H1 (cell line): ENCODE measurements at places on chromosomes 5 and 9.

- H3K4me3 ChIP-seq = no peak overlapping the region
- H3K36me3 ChIP-seq = no peaks in the 10 kb centered on the region
- DNase-seq = no peak
These were observed 79.1 kb upstream of the CPEB4 start for GRCh38 chr5:173809014-173809413.

DNA sequence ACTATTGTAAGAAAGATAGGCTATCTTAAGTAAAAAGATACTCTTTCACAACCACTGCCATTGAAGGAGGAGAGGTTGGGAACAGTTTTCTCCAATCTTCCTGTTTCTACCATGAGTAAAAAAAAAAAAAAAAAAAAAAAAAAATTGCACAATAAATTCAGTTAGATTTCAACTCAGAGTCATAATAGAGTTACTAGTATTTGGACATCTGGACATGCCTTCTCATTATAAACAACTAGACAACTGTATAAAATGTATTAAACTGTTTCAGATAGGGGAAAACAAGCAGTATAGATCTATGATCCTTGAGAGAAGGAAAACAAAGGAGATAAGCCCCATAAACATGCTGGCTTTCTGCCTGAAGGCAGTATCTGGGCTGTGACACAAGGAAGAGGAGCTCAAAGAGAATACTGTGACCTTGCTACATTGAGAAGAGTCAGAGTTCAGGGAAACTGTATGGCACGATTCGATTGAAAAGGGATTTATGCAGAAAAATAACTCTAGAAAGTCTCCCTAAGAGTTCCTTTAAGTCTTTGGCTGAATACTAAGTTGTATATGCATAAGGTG lies 249.2 kb upstream of the POU5F2 start:
- no peaks in the 10 kb centered on the region for H3K36me3 ChIP-seq
- H3K27ac ChIP-seq = no peak overlapping the region
- H3K4me1 ChIP-seq = no peaks in the 10 kb centered on the region
- no peak overlapping the region for H3K4me3 ChIP-seq
- no peak for DNase-seq

- no peaks in the 10 kb centered on the region; the same call in 1 of the 2 replicates for H3K4me1 ChIP-seq
- no peak overlapping the region for H3K27ac ChIP-seq
- H3K36me3 ChIP-seq = no peaks in the 10 kb centered on the region
- no peaks in the 10 kb centered on the region for H3K27me3 ChIP-seq
- DNase-seq = no peak
- H3K4me3 ChIP-seq = no peak overlapping the region
These were observed 546.8 kb downstream of the LRRC70 start for GRCh38 chr5:63125392-63125791.

DNA sequence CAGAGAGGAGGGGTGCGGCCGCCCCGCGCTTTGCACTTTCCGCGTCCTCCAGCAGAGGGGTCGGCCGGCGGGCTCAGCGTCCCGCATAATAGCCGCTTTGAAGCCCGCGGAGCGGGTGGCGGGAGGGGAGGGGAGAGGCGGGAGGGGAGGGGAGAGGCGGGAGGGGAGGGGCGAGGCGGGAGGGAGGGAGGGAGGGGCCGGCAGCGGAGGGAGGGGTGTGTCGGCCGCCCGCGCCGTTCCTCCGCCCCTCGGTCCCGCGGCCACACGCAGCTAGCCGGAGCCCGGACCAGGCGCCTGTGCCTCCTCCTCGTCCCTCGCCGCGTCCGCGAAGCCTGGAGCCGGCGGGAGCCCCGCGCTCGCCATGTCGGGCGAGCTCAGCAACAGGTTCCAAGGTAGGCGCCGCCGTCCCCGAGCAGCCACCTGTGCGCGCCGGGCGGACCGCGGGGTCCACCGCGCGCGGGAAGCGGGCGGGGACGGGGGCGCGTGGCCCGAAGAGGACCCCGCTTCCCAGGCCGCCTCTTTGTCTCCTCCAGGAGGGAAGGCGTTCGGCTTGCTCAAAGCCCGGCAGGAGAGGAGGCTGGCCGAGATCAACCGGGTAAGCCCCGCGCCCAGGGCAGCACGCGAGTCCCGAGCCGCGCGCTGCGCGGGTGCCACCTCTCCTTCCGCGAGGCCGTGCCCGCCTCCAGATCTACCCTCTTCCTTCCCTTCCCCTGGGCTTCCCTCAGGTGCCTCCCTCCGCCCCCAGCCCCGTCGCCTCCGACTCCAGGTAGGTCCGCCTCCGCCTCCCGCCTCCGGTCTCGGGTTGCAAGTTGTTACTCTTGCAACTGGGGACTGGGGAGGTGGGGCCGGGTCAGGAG lies at the start of gene AIF1L:
AIF1L (plus strand) TSS at position 263 of the 857 bp plus-strand sequence; CDS start at position 362, 99 bp downstream.
- H3K27ac ChIP-seq = peak within 1 kb of the TSS; percentile 86
- H3K4me1 ChIP-seq = peaks cover 38% of the 10 kb centered on the region
- H3K27me3 ChIP-seq = no peaks in the 10 kb centered on the region
- peak within 1 kb of the TSS; percentile 92 for H3K4me3 ChIP-seq
- DNase-seq = peak; percentile 91
- no peaks in the 10 kb centered on the region for H3K36me3 ChIP-seq

GRCh38 chr5:172178301-172178987 lies 9.6 kb downstream of the STK10 start:
- no peaks in the 10 kb centered on the region for H3K36me3 ChIP-seq
- peak overlapping the region; percentile 57; the same call in 1 of the 2 replicates for H3K27ac ChIP-seq
- H3K4me3 ChIP-seq = no peak overlapping the region

DNA sequence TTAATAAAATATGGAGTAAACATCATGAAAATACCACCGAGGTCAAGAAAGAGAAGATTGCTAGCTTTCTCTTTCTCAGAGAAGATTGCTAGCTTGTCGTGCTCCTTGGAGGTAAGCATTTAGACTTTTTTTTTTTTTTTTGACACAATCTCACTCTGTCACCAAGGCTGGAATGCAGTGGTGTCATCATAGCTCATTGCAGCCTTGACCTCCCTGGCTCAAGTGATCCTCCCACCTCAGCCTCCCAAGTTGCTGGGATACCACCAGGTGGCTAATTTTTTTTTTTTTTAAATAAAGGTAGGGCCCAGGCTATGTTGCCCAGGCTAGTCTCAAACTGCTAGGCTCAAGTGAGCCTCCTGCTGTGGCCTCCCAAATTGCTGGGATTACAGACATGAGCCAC lies 26.3 kb upstream of the CPLANE1 start:
- no peak overlapping the region for H3K27ac ChIP-seq
- no peaks in the 10 kb centered on the region for H3K27me3 ChIP-seq
- no peak for DNase-seq
- H3K4me1 ChIP-seq = no peaks in the 10 kb centered on the region
- H3K4me3 ChIP-seq = no peak overlapping the region
- no peaks in the 10 kb centered on the region for H3K36me3 ChIP-seq

GRCh38 chr9:26326563-26326962 lies 566.0 kb downstream of the CAAP1 start:
- H3K36me3 ChIP-seq = no peaks in the 10 kb centered on the region
- DNase-seq = peak; percentile 51
- H3K4me3 ChIP-seq = no peak overlapping the region
- no peaks in the 10 kb centered on the region for H3K4me1 ChIP-seq
- no peak overlapping the region for H3K27ac ChIP-seq

DNA sequence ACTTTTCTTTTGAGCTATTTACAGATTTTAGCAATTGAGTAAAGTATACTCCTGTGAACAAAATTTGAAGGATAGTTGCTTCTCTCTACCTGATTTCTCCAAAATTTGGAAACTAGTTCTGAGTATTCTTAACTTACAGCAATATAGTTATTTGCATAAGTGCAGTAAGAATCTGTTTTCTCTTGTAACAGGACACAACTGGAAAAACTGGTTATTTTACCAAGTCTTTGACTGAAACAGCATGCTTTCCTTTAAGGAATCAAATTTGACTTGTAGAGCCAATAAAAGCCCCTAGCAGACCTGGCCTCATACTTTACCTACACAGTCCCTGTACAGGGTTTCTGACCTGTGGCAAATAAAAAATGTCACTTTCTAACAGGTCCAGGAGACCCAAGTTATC lies 301.9 kb upstream of the POU5F2 start:
- H3K27ac ChIP-seq = no peak overlapping the region
- no peak for DNase-seq
- H3K27me3 ChIP-seq = no peaks in the 10 kb centered on the region
- no peak overlapping the region for H3K4me3 ChIP-seq
- H3K4me1 ChIP-seq = peaks cover 4% of the 10 kb centered on the region; the same call in 1 of the 2 replicates

DNA sequence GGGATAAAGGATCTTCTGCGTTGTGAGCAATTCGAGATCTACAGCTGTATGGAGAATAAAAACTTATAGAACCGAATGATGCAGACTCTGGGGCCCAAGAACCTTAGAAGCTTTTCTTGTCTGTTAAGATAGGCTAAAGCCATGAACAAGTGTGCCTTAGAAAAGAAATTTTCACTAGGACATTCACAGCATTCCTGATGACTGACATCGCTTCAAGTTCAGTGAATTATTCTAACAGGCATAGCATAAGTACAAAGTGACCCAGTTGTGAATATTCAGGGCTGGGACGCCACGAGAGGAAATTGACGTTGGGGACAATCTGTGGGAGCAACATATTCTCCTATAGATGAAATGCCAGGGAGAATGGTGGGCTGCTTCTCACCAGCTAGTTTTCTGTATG lies 32.0 kb upstream of the PANK3 start:
- no peaks in the 10 kb centered on the region for H3K36me3 ChIP-seq
- no peaks in the 10 kb centered on the region for H3K4me1 ChIP-seq
- H3K27ac ChIP-seq = no peak overlapping the region
- no peak overlapping the region for H3K4me3 ChIP-seq
- DNase-seq = no peak

DNA sequence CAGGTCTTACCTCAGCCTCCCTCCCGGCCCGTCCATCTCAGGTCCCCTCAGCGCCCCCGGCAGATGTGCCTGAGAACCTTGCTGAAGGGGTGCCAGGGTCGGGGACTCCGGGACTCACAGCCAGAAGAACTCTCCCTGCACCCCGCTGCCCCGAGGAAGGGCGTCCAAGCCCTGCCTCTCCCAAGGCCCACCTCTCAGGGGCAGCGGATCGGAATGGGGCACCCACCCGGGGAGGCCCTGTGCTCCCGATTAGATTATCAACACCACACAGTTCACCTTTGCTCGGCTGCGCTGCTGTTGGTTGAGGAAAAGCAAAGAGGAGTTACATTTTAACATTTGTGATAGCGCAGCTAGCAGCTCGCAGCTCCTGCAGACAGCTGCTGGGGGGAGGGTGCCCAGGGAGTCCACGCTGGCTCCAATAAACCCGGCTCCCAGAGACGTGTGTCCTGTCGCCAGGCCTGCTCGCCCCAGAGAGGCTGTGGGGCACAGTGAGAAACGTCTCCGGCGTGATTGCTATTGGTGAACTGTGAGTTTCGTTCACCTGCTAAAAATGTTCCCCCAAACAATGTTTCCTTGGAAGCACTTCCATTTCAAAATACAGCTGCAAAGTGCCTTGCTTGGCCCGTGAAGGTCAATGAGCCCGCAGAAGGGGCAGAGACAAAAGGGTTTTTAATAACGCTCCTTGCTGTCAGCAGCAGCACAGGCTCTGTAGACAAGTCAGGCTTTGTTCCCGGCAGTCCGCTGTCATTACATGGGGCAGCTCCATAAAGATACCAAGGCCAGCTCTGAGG lies 18.6 kb upstream of the SLC6A19 start:
- H3K4me3 ChIP-seq = no peak overlapping the region
- DNase-seq = no peak
- H3K36me3 ChIP-seq = no peaks in the 10 kb centered on the region
- no peaks in the 10 kb centered on the region for H3K4me1 ChIP-seq
- H3K27ac ChIP-seq = no peak overlapping the region

- no peak overlapping the region for H3K4me3 ChIP-seq
- H3K4me1 ChIP-seq = peaks cover 8% of the 10 kb centered on the region
- H3K27me3 ChIP-seq = peaks cover 3% of the 10 kb centered on the region; the same call in 1 of the 2 replicates
- H3K27ac ChIP-seq = no peak overlapping the region
- no peak for DNase-seq
These were observed 90.8 kb upstream of the EGFLAM start for GRCh38 chr5:38167562-38167996.

DNA sequence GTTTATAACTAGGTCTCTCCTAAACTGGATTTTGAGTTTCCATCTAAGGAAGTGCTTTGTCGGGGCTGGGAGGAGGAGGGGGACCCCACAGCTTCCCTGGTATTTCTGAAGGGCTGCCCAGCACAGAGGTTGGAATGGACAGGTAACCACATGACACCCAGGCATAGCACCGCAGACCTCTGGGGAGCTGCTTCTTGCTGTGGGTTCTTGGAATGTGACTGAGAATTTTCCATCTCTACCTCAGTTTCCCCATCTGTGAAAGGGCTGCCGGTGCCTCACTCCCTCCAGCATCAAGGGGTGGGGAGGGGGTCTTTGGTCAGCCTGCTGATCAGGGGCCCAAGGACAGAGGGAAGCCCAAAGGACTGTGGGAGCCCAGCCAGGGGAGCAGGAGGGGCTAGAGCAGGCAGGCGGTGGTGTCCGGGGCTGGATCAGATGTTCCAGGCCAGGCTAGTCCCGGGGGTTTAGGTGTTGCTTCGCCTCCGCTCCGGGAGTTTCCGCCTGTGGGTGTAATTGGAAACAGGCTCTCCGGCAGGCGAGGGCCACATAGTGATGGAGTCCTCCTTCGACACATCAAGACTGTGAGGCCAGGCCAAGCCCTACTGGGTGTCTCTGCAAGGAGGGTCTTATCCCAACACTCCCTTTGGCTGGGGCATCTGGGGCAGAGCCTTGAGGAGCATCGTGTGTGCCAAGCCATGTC lies 3.3 kb downstream of the OLFML2A start:
- H3K36me3 ChIP-seq = no peaks in the 10 kb centered on the region
- DNase-seq = no peak
- peaks cover 12% of the 10 kb centered on the region for H3K4me1 ChIP-seq
- H3K27me3 ChIP-seq = peaks cover 10% of the 10 kb centered on the region
- H3K27ac ChIP-seq = peak overlapping the region; percentile 50; the same call in 1 of the 2 replicates

DNA sequence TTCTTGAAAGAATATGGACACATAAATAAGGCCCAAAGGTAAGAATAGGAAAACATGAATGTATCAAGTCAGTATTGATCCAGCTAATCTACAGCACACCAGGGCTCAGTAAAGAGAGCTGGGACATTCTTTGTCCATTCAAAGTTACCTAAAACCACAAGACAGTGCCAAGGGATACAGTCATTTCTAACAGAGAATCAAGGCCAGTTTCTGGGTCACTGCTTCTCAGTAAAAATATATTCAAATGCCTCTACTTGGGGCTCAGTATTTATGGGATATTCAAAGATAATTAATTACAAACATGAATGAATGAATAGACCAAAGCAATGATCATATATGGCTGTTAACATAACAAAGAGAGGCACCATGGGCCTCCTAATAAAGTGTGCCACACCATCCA lies 34.9 kb downstream of the MTMR12 start:
- H3K36me3 ChIP-seq = peaks cover 5% of the 10 kb centered on the region; the same call in 1 of the 2 replicates
- H3K4me1 ChIP-seq = peaks cover 30% of the 10 kb centered on the region
- H3K4me3 ChIP-seq = no peak overlapping the region
- H3K27ac ChIP-seq = peak overlapping the region; percentile 53; the same call in 1 of the 2 replicates
- H3K27me3 ChIP-seq = no peaks in the 10 kb centered on the region
- DNase-seq = no peak

DNA sequence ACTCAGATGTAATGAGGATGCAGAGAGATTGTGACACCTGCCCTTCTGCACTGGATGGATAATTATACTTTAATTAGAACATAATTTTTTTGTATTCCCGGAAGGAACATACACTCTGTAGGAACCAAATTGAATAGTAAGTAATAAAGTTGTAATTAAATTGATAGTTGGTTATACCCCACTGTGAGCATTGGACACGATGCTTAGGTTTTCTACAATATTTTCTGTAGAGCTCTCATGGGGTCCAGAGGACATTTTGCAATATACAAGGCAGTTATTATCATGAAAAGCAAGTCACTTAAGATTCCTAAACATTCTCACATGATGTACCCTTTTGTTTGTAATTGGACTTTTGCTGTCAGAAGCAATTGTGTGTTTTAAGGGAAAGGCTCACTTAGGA lies 63.4 kb downstream of the DIRAS2 start:
- H3K36me3 ChIP-seq = no peaks in the 10 kb centered on the region
- DNase-seq = no peak
- H3K27me3 ChIP-seq = no peaks in the 10 kb centered on the region
- no peak overlapping the region for H3K27ac ChIP-seq
